ENCODE measurements at places on chromosomes 5 and 9.

DNA sequence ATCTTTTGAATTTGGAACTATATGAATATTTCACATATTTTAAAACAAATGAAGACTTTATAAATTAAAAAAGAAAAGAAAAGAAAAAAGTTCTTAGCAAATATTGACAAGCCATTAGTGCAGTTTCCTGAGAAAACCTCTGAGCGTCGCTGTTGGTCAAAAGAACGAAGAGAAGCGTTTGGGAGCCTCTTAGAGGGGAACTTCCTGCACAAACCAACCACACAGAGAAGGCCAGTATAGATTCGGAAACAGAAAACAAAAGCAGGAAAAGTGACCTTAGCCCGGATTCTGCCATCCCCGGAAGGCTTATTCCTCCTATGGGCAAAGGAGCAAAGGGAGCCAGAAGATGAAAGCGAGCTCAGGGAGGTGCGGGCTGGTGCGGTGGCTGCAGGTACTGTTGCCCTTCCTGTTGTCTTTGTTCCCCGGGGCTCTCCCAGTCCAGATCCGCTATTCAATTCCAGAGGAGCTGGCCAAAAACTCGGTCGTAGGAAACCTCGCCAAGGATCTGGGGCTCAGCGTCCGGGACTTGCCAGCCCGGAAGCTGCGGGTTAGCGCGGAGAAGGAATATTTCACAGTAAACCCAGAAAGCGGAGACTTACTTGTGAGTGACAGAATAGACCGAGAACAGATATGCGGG, at the start of gene PCDHGB2:
TSS of gene PCDHGB2 (plus strand) at position 205 of the 637 bp plus-strand sequence. CDS start at position 347, 142 bp downstream.
- DNase-seq: no peak

- no peak for DNase-seq
These were observed 89.4 kb downstream of the OTULIN start for GRCh38 chr5:14753947-14754346.

- no peak for DNase-seq
These were observed 4.8 kb downstream of the GLIPR2 start for GRCh38 chr9:36141288-36141687.

DNA sequence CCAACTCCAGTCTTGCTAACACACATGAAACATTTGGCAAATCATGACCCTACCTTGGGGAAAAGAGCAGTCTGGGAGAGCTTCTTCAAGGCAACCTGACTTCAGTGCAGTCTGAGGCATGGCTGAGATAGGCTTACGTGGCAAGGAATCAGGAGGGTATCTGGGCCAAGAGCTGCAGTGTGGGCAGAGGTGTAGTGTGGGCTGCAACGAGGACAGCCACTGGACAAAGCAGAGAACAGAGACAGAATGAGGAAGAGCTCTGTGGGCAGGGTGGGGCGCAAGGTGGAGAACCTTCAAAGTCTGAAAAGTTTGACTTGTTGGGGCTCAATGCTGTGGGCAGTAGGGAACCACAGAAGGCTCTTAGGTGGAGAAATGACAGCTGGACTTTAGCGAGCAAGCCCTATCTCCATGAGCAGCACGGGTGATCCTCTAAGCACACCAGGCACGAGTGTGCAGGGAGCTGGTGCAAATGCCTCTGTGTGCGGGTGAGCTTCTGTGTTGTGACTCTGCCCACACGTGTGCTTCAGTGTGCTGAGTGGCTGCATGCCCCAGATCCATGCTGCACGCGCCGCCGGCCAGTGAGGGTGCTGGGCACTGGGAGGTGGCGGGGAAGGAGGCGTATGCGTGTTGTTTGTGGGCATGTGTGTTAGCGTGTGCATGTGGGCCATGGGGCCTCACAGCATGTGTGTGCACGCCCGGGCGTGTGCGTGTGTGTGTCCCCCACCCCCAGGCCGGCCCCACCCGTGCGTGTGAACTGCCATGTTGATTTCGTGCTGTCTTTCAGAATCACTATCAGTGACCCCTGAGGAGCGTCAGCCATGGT, 23.3 kb downstream of the GOLGA2 start:
- DNase-seq: no peak

- no peak for DNase-seq
These were observed 19.0 kb downstream of the PTCH1 start for GRCh38 chr9:95497772-95498171.

GRCh38 chr9:83034026-83034425, 28.9 kb downstream of the RASEF start:
- no peak for DNase-seq

GRCh38 chr9:134304690-134305089, 21.6 kb upstream of the RXRA start:
- DNase-seq: no peak

GRCh38 chr5:150077996-150078801, 8.2 kb downstream of the CSF1R start:
- no peak for DNase-seq

GRCh38 chr5:67652201-67652600, 455.6 kb upstream of the CD180 start:
- DNase-seq: no peak

- DNase-seq: no peak
These were observed 43.4 kb upstream of the IL17B start for GRCh38 chr5:149422366-149423048.

GRCh38 chr5:43137326-43137725, 16.6 kb downstream of the ZNF131 start:
- DNase-seq: no peak

DNA sequence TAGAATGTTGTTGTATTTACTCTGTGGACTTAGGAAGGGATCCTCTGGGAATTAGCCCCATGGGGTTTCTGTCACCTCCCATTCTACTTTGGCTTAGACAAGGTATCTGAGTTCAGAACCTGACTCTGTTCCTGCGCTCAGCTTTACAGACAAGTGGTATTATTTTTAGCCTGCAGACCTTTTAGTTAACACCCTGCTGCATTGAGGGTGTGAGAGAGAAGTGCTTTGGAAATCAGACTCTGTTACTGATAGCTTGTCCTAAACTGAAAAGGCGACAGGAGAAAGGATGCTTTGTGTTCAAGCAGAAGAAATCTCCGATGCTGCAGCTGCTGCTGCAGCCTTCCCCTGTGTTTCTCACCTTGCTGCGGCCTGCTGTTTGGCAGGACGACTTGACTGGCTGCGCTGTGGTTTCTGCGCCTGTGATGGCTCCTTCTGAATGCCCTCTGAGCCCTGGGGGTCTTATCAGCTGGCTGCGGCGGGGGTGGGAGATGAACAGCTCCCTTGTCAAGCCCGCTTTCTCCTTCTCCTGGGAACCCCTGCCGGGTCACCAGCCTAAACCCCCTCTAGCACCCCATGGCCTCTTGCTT, 61.9 kb downstream of the PGM5 start:
- DNase-seq: no peak

GRCh38 chr9:12781226-12781733, 6.5 kb downstream of the LURAP1L start:
- DNase-seq: no peak

GRCh38 chr5:91850031-91850430, 466.9 kb upstream of the ARRDC3 start:
- no peak for DNase-seq

DNA sequence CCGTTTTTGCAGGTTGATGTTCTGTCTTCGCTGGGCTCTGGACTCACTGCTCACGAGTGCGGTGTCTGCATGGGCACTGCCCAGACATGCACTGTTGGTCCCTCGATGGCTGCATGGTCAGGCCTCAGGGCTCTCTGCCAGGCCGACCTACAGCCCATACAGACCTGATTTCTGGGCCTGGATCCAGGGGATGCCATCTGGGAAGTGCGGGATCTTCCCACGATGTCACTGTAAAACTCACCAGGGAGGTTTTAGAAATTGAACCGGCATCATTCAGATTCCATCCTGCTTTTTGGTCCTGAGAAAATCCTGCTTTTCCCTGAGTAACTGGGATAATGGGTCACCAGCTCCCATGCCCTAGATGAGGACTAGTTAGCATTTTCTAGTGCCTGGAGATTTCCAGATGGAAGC, 9.1 kb downstream of the S1PR3 start:
- DNase-seq: no peak
